Omental fat pad (tissue), 4 donors: ENCODE measurements at places on chromosomes 7 and 10. TPM values are rescaled to one million over a fixed set of nuclear protein-coding genes. Genes with fewer than 3 reads are reported as not detected.

The LARP4B gene
- total RNA-seq, result 103 TPM

The CYCS gene
- 40.8 TPM for total RNA-seq

The LAMB1 gene
- 668 TPM for total RNA-seq

The AKR1C8 gene
- total RNA-seq, result 1.5 TPM

The RADIL gene
- total RNA-seq, result 2.5 TPM

The ATE1 gene
- total RNA-seq, result 29.5 TPM

The FAM25A gene
- total RNA-seq, result not detected

The PPP1R17 gene
- not detected for total RNA-seq

The RBP4 gene
- 1,096 TPM for total RNA-seq

The GPR22 gene
- total RNA-seq, result not detected

The DRGX gene
- not detected for total RNA-seq

The ITPRID1 gene
- not detected for total RNA-seq

The GTF2IRD2 gene
- total RNA-seq, result 8.3 TPM

The SOSTDC1 gene
- not detected for total RNA-seq

The NODAL gene
- total RNA-seq, result not detected

The PPP1R9A gene
- 6.3 TPM for total RNA-seq

The AKR1C3 gene
- total RNA-seq, result 147 TPM

The TUBB8 gene
- total RNA-seq, result not detected

The TOMM7 gene
- 139 TPM for total RNA-seq

The SLIT1 gene
- total RNA-seq, result 0.25 TPM

The TRIM73 gene
- 1.6 TPM for total RNA-seq

The FRA10AC1 gene
- 10.7 TPM for total RNA-seq

The HMX2 gene
- not detected for total RNA-seq

The CADPS2 gene
- 32.1 TPM for total RNA-seq

The GIMAP4 gene
- 135 TPM for total RNA-seq

The AGMO gene
- 2.2 TPM for total RNA-seq

The SPDYE5 gene
- total RNA-seq, result not detected

The CFAP46 gene
- total RNA-seq, result 0.37 TPM

The GIMAP5 gene
- 17.0 TPM for total RNA-seq

The CYP2C19 gene
- not detected for total RNA-seq

The UPK3BL2 gene
- 4.3 TPM for total RNA-seq

The TMEM168 gene
- 22.1 TPM for total RNA-seq

The ST8SIA6 gene
- total RNA-seq, result 0.44 TPM

The ZPBP gene
- total RNA-seq, result not detected

The TSPAN12 gene
- 9.7 TPM for total RNA-seq

The ACBD7 gene
- total RNA-seq, result not detected

The STEAP2 gene
- 24.7 TPM for total RNA-seq

The MET gene
- total RNA-seq, result 92.4 TPM

The PAPSS2 gene
- total RNA-seq, result 57.1 TPM

The C10orf62 gene
- total RNA-seq, result 1.2 TPM

The MACC1 gene
- 5.8 TPM for total RNA-seq

The LRWD1 gene
- 9.8 TPM for total RNA-seq
